Sciatic nerve (tissue), 2 donors: ENCODE measurements at places on chromosomes 4 and X.

DNA sequence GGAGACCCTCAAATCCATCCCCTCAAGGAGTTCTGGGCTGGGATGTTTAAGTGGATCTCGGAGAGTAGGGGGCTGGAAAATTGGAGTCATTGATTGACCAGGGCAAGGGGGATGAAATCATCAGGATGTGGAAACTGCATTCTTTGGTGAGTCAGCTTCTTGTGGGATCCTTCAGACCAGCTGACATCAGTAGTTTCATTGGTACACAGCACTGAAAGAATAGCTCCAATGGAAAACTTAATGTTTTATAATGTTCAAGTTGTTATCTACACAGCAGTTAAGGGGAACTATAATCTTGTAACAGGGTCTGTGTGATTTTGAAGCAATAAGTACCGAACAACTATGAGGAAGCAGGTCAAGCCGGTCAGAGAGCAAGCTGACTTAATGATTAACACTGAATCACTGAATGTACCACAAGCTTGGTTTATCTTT, 506.1 kb downstream of the RPA4 start:
- DNase-seq = no peak

- no peak for DNase-seq
Observed at GRCh38 chrX:150690126-150690525, 3.1 kb upstream of the MTMR1 start.

DNA sequence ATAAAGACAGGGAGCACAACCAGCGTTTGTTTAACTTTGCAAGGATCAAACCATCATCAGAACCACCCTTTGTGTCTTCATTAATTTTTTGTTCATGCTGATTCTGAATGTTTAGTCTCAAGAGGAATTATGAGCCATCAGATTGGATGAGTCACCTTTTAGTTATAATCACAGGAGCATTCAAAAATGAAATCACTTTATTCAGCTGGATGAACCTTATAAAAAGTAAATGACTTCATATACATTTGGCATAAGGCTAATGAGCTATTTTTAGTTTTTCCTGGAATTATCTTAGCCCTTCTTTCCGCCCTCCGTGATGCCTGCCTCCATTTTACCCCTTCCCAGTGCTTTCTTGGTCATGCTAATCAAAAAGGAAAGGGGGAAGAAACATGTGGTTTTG, 103.6 kb downstream of the SORBS2 start:
- DNase-seq = no peak

- no peak for DNase-seq
Observed at GRCh38 chr4:185020293-185020808, 2.1 kb downstream of the HELT start.

DNA sequence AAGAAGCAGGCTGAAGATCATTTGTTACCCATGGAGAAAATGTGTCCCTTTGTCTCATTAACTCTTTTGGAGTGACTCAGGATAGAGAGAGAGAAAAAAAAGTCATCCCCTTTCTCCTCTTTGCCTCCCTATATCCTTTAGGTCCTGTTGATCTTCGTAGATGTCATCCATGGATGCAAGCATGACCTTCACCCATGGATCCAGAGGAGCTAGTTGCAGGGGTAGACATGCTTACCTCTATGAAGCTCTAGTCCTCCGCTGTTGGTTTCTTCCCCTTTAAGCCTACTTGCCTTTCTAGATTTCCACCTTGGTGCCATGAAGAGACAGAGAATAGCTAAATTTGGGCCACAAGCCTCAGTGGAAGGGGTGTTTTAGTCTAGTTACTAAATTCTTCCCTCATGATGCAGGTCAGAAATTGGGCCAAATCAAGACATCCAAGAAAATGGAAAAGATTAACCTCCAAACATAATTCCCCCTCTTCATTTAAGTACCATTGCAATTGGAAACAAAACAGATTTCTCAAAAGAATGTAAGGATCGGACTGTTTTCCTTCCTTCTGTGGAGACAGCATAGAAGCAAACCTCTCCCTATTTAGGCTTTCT, 178.4 kb downstream of the TECRL start:
- DNase-seq = no peak

DNA sequence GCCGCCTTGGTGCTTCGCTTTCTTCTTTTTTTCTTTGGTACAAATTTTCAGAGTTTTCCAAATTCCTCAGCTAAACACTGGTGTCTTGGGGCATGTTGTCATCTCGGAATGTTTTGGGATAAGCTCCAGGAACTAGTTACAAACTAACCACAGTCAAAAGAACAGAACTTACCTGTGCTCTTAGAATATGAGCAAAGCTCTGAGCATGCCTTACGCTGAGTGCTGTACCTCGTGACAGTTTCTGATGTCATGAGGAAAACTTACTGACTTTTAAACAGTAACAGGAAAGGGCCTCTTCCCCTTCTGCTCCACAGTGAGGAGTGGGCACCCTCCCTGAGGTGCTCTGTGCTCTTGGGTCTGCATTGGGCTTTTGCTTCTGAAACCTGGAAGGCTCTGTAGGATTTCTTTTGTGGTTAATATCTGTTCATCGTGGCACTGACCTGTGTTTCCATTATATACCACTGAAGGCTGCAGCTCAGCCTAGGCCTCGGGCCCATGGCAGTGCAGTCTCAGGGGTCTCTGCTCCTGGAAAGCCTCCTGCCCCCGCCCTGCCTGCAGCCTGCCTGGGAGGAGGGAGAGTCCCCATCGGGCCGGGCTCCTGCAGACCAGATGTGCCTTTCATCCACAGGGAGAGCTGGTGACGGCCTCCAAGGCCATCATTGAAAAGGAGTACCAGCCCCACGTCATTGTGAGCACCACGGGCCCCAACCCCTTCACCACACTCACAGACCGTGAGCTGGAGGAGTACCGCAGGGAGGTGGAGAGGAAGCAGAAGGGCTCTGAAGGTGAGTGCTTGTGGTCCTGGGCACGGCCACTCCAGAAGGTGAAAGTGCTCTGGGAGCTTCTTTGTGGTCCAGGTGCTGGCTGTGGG, 48.7 kb downstream of the NOP14 start:
- peak; percentile 36 for DNase-seq

DNA sequence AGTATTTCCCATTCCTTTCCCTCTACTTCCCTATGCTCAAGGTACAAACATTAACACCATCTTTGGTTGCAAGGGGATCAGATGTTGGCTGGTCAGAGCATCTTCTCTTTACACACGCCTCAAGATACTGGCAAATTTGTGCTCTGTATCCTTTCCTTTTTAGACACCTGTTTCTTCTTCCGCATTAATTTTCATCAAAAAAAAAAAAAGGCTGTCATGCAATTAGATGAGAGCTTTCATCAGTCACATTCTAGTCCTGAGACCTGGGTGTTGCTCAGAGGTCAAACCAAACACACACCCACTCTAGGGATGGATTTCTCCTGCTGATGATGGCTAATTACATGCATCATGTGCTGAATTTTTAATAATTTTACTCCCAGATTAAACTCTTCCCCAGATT, 2.0 kb downstream of the RELL1 start:
- no peak for DNase-seq

DNA sequence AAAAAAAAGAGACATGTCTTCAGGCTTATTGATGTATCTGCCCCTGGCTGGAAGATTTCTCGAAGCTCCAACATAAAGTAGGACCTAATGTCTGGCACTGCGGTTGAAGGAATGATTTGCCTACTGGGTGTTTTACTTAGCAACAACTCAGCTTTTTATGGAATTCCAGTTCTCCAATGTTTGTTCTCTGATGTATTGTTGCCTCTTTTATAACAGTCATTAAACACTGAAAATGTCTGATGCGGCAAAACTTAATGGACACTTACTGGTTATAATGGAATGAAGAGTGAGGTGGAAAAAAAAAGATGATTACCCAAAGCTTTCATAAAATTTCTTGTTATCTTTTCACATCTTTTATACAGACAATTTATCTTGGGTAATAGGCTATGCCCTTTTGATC, 75.6 kb upstream of the ZFP42 start:
- DNase-seq = no peak

DNA sequence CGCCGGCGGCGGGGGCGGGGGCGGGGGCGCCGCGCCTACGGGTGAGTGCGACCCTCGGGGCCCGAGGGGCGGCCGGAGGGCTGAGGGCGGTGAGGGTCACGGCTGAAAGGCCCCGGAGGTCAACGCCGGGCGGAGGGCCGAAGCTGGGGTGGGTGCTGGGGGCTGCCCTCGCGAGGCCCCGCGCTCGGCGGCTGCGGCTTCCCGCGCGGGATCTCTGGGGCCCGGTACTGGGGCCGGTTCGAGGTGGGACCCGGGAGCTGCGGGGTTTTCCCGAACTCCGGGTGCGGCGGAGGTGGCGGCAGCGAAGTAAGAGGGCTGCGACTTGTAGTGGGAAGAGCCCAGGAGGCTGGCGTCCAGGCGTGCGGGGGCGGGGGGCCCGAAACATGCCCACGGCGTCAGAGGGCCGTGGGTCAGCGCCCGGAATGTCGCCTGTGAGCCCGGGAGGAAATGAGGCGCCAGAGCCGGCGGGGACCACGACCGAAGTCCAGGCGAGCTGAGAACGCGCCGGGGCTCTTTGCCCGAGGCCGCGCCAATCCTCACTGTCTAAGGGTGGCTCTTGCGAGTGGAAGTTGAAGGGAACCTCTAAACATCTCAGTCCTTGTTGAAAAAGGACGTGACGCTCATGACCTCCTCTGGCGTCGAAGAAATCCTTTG, 407 bp downstream of the IL13RA1 start:
- DNase-seq = no peak
